ENCODE measurements at places on chromosomes 5 and 9.

DNA sequence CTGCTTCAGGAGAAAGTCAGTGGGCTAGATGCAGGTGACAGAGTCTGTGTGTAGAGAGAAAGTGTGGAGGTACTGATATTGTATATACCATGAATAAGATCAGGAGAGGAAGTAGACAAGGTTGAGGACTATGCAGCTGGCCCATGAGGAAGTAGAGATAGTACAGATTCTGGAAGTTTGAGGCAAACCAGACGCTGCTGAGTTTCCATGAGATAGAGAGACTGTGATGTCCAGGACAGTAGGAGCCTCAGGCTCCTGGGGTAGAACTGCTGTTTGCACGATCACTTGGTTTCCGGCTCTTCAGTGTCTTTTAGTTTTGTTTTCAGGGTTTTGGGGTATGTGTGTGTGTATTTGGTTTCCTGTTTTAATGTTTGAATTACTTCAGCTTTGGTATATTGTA is 13.6 kb downstream of the OTULINL start:
- peak; percentile 10 for DNase-seq

- no peak for DNase-seq
Measured at GRCh38 chr5:178475422-178475821, 114.8 kb downstream of the COL23A1 start.

GRCh38 chr5:10536931-10537579 is 26.8 kb upstream of the ANKRD33B start:
- DNase-seq, result no peak

DNA sequence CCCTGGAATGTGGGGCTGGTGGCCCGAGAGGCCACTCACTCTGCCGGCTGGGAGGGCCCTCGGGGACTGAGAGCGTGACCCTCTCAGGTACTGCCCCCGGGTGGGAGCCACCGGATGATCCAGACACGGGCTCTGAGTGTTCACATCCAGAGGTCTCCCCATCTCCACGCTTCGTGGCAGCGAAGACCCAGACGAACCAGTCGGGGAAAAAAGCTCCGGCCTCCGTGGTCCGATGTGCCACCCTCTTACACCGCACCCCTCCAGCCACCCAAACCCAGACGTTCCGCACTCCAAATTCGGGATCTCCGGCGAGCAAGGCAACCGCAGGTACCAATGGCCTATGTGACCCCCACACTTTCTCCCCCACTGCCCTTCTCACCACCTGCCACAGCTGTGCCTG is 49.5 kb downstream of the AMBP start:
- no peak for DNase-seq

GRCh38 chr5:107389130-107389774 is 281.5 kb downstream of the EFNA5 start:
- no peak for DNase-seq

GRCh38 chr9:563200-563599 is 278.3 kb upstream of the DMRT1 start:
- DNase-seq, result no peak

DNA sequence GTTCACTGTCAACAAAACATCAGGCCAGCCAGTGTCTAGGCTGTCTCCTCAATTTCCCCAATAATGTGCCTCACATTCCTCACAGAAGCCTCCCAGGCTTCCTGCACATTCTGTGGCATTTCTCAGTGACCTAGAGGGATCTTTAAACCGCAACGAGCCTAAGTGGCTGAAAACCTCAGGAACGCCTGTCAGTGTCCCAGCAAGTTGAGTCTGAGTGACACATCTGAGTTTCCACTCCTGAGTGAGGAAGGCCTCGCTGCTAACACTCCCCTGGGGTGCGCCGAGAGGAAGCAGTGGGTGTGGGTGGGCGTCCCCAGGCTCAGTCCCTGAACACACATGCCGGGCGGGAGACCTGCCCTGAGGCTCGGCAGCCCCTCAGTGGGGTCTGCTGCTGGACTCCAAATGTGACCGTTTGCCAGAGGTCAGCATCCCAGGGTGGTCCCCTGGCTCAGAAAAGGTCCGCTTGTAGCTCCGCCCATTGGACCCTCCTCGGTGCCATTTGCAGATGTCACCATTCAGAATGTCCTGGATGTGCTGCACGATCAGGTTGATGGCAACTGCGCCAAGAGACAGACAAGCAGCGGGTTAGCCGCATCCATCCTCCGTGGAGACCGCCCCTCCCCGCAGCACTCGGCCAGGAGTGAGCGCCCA is 6.3 kb downstream of the UCK1 start:
- DNase-seq, result no peak

GRCh38 chr5:10892147-10892910 is 131.3 kb upstream of the DAP start:
- DNase-seq, result no peak

- peak; percentile 59 for DNase-seq
Measured at GRCh38 chr5:138449501-138450239, 10.8 kb downstream of the REEP2 start.

GRCh38 chr5:55702598-55703345 is 9.4 kb downstream of the SLC38A9 start:
- no peak for DNase-seq

GRCh38 chr9:133823189-133824105 is 85.3 kb upstream of the SARDH start:
- DNase-seq, result no peak

DNA sequence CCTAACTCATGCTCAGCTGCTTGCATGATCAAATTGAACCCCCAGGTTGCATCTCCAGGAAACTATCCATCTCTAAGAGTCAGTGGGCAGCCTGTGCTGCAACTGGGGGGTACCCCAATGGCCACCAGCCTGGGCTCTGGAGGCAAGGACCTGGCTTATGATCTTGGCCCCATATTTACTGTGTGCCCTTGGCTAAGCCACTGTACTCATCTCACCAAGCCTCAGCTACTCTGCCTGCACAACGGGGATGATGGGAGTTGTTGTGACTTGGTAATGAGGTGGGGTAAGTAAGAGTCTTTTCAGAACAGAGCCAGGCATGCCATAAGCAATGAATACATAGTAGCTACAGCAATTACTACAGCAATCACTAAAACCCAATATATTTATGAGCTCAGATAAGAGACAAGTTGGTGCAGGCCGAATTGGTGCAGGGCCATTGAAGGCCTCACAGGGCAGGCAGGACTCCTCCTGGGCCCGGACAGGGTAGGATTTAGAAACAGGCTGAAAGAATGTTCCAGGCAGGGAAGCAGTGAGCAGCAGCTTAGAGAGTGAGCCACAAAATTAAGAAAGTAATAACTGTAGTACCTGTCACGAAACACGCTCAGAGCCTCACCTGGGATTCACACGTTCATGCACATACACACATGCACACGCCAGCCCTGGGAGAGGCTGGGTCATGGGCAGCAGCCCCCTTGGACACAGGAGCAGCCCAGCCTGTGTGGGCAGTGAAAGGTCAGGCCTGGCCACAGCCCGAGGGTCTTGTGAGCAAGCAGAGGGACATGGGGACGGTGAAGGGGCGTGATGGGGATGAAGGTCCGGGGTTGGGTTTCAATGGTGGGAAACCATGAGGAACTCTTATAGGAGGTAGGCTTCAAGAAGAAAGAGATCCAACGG is 74.1 kb downstream of the PAX5 start:
- DNase-seq, result no peak

DNA sequence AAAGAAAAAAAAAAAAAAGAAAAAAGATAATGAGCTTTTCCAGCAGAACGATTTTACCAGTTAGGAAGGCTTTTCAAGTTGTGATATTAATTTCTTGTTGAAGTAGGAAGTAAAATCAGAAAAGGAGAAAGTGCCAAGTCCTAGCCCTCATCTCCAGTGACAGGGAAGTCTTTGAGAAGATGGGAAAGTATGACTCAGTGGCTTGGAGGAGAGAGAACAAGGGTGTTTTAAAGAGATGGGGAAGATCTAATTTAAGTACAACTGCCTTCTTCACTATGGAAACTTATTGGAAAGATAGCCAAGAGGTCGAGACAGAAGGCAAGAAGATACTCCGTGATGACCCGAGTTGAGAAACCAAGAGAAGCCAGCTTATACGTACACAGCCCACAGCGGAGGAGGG is 22.6 kb downstream of the FGF1 start:
- no peak for DNase-seq

DNA sequence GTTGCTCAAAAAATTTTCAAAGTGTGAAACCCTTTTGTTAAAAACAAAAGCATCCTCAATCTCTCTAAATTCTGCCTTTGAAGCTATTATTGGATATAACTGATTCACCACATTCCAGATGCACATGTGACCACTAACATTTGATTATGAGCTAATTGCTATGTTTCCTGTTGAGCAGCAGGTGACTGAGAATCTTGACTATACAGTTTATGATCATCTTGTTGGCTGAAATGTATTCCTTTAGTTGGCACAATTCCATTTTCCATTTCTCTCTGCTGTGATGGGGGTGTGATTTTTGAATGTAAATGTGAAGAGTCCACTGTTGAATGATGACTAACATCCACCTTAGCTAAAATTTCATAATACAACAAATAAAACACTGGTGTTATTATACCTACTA is 10.7 kb downstream of the LYSMD3 start:
- no peak for DNase-seq

DNA sequence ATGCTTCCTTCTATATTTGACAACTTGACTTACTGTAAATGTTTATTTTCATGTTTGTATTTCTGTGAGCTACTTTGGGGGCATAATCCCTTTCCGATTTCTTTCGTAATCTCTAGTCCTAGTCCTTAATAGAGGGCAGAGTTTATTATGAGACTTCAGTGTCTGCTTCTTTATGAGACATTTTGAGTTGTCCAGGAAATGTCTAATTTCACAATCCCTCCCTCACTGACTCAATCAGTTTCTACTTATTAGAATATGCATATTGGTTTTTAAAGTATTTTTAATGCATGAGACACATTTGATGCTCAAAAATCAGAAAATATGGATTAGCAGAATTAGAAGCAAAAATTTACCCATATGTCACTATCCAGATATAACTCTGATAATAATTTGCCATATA is 160.9 kb downstream of the FOCAD start:
- DNase-seq, result no peak

- no peak for DNase-seq
Measured at GRCh38 chr9:74245866-74246497, 251.2 kb upstream of the RORB start.

DNA sequence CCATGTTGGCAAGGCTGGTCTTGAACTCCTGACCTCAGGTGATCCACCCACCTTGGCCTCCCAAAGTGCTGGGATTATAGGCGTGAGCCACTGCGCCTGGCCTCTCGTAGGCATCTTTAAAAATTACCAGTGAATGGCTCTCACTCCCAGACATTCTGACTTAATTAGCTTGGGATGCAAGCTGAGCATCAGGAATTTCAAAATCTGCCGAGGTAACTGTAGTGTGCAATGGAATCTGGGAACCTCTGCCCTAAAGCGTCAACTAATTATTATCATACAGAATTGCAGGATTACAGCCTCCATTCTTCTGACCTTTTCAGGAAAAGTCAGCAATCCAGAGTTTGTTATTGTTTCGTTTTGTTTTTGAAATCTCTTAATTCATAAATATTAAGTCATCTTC is 213.4 kb upstream of the DMAC1 start:
- no peak for DNase-seq

DNA sequence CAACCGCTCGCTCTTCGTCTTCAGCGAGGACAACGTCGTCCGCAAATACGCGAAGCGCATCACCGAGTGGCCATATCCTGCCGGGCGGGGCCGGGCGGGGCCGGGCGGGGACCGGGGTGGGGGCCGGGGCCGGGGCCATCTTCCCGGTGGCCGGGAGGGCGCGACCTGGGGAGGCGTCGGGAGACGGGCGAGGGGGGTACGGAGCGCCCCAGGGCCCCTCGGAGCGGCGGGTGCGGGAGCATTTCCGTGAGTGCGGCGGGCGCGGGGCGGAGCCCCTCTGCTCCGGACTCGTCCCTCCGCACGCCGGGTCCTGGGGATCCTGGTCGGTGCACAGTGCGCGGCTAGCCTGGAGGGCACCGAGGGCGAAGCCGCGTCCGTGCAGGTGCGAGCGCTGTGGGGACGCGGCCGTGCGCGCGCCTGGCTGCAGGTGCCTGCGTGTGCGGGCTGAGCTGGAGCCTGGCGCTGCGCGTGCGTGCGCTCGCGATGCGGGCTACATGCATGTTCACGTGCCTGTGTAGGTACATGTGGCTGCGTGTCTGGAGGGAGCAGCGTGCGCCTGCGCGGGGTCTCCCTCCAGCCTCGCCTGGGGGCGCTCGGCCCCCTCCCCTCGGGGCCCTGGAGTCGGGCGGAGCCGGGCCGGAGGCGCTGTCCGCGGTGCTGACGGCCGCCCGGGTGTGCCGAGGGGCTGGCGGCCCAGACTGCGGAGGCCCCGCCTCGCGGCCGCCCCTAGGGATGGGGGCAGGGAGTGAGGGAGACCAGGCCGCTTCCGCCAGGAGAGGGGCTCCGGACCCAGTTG is 762 bp downstream of the CACNA1B start:
- DNase-seq, result no peak

Measured in activated effector memory CD4-positive, alpha-beta T cell treated with Interleukin-2 at 50 U/mL for 16 hours (primary cell).